ENCODE measurements at places on chromosomes 13 and 19. TPM values are rescaled to one million over a fixed set of nuclear protein-coding genes. Genes with fewer than 3 reads are reported as not detected.

DNA sequence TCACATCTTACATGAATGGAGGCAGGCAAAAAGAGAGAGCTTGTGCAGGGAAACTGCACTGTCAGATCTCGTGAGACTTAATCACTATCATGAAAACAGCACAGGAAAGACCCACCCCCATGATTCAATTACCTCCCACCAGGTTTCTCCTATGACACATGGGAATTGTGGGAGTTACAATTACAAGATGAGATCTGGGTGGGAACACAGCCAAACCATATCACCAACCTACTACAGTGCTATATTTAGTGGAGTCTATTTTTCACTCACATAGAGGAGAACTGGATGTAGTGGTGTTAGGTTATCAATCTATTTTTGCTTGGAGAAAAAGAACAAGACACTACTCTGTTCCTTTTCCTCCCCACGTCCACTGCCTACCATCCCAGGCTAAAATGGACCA, 276.6 kb downstream of the KCTD12 start:
- no peak for DNase-seq

- DNase-seq = no peak
Observed at GRCh38 chr19:39845584-39845932, 621 bp downstream of the FBL start.

- DNase-seq = no peak
Observed at GRCh38 chr19:807627-808422, 10.6 kb downstream of the PTBP1 start.

DNA sequence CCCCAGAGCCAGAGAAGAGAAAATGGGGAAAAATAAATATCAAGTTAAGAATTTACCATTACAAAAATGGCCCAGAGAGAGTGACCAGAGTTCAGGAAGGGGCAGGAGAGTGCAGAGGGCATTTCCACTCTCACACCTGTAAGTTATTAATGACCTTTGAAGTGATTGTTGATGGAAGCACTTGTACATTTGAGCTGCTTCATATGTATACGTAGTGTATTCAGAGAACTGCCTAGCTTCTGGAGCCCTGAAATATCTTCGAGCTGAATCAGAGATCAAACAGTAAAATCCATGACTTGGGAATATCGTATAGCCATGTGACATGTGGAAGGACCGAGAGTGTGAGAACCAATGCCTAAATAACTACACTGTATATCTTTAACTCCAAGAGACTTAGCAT, 49.2 kb upstream of the PCCA start:
- no peak for DNase-seq

DNA sequence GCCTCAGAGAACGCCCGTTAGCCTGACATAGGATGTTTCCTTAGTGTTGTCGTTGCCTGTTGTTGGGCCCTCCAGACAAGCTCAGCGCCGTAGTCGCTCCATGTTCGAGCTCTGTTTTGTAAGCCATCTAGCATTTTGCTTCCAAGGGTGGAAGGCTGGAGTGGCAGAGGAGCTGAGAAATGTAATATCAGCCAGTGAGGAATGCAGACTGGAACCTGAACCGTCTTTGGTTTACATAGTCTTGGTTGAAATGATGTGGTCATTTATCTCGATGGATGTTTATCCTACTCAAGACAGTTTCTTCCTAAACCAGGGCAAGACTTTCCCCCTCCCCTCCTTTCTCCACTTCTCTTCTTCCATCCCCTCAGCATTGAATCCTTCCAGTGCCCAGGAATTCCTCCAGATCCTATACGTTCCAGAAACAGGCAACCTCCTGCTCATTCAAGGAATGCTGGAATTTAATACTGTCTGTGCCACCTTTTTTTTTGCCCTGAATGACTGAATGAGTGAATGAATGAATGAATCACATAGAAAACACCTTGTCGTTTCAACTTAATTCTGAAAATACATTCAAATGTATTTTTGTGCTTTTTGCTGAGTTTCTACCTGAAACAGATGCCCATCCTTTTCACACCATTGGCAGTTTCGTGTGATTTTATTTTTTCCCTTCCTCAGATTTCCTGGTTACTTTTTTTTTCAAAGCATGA, 109.5 kb upstream of the MBNL2 start:
- DNase-seq = no peak

DNA sequence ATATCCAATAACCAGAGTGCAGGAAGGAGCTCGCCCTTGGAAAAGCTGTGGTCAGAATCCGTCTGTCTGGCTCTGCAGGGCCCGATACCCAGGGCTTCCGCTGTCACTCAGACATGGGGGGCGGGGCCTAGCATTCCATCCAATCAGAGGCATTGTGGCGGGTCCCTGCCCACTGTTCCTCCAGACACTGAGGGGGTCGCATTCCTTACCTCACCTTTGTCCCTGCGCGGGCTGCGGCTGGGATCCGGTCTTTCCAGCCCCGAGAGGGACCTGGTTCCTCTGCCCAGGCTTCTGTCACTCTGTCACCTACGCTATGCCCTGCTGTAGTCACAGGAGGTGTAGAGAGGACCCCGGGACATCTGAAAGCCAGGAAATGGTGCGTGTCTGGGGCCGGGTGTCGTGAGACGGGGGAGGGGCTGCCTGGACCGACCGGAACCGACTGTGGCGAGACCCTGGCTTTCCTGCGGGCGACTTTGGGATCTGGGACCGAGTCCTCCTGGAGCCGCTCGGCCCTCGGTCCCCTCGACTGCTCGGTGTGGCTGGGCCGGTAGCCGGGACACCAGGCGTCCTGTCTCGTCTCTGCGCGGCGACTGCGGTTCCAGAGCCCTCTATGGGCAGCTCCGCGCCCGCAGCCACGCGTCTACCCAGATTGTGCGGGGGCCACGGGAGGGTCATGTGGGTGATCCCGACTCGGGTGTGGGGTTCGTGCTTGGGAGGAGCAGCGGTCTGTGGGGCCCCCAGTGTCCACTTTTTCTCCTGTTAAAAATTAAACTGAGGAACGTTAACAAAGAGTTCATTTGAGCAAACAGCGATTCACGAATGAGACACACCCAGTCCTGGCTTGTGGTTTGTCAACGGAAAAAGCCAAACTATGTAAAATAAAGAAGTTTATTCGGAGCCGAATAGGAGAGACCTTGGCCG, at the start of gene ZNF69:
Gene ZNF69, plus strand, starts transcription at position 172 of the 921 bp plus-strand sequence. Its CDS starts 142 bp downstream, at position 314.
- peak; percentile 93 for DNase-seq

The TMC4 gene
- total RNA-seq = 3.2 TPM

The NUDT15 gene
- 9.9 TPM for total RNA-seq

GRCh38 chr19:50994129-50994528, 7.3 kb downstream of the KLK8 start:
- DNase-seq = no peak

DNA sequence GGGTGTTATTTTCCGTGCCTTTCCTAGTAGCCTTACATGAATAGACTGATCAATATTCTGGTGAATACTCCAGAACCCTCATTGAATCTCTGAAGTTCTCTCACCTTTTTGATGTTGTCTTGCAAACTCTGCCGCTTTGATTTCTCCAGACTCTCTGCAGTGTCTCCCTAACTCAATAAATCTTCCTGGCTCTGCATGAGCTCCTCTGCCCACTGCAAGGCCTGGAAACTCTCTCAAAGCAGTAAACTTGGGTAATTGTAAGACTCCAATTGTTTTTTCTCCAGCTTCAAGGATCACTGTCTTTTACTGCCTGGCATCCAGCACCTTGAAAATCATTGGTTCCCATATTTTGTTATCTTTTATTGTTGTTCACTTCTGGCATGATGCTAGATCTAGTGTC, 198.4 kb downstream of the GPC5 start:
- DNase-seq = no peak

DNA sequence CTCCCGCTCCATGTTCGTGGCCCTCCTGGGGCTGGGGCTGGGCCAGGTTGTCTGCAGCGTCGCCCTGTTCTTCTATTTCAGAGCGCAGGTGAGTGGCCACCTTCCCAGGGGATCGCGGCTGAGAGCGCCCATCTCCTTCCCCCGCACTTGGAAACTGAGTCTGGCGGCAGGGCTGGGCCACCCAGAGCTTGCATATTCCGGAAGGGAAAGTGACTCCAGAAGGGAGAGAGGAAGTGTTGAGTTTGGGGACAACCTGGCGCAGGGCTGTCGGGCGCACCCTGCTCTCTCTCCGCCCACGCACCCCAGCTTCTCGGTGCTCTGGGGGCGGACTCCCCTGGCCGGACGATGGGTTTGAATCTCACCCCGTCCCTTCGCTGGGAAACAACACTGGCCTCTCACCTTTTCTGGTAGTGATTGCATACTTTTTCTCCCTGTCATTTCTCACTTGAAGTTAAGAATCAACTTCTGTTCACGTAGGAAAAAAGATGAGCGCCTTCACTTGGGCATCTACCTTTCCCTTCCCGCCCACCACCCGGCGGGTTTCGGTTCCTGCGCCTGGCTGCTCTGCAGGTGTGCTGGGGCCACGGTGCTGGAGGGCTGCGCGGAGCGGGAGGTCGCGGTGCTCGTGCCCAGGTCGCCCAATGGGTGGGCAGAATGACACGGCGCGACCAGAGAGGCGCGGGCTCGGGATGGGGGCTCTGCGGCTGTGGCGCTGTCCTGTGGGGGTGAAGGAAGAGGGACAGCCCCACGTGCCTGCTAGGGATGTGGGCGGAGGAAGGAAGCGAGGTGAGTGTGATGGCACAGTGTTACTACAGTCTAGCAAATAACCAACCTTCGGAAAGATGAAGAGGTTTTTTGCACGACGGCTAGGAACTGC, 721 bp downstream of the TNFSF11 start:
- peak; percentile 79 for DNase-seq

DNA sequence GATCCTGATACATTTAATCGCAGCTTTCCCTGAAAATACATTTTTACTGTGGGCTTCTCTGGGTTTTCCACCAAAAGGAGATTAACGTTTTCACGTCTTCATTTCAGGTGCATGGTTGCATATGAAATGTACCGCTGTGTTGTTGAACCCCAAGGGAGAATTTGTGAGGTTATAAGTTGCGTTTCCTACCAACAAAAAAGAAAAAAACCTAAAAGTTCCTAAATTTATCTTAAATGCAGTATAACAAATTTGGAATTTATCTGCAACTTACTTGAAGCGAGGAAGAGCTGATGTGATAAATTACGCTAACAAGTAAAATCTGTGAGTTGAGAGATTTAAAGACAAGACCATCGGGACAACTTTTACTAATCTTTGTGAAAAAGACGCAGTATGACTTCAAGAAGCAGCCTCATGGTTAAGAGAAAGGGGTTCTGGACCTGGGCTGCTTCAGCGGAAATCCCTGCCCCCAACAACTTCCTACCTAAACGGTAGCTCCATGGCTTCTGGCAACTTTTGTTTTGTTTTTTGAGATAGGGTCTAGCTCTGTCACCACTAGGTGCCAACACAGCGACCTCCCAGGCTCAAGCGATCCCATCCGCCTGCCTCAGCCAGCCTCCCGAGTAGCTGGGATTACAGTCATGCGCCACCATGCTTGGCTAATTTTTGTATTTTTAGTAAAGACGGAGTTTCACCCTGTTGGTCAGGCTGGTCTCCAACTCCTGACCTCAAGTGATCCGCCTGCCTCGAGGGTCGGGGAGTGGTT, 958 bp upstream of the OBI1 start:
- no peak for DNase-seq

DNA sequence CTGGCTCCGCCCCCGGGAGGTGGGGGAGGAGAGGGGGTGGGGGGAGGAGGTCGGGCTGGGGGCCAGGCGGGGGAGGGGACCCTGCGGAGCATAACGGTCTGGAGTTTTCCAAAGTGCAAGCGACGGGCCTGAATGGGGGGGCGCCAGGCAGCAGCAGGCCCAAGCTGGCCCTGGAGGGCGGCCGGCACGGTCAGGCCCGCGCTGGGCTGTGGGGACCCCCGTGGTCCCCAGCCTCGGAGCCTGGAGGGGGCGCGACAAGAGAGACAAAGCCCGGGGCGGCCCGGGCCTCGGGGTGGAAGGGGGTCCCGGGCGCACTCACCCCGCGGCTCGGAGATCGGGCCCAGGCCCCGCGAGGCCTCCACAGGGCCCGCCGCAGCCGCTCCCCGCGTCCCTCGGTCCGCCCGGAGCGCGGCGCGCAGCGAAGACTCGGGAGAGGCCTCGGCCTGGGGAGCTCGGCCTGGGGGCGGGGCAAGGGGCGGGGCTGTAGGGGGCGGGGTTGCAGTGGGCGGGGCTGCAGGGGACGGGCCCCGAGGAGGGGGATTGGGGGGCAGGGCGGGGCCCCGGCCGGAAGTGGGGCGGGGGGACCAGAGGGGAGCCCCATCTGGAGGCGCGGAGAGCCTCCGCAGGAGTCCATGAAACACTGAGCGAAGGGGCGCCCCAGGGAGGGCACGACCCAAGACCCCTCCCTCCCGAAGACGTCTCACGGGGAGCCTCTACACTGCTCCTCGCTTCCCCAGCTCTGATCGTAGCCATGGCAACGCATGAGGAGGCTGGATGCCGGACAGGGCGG, 47.6 kb downstream of the PTPRS start:
- peak; percentile 77 for DNase-seq

The TMEM221 gene
- total RNA-seq = 0.28 TPM

DNA sequence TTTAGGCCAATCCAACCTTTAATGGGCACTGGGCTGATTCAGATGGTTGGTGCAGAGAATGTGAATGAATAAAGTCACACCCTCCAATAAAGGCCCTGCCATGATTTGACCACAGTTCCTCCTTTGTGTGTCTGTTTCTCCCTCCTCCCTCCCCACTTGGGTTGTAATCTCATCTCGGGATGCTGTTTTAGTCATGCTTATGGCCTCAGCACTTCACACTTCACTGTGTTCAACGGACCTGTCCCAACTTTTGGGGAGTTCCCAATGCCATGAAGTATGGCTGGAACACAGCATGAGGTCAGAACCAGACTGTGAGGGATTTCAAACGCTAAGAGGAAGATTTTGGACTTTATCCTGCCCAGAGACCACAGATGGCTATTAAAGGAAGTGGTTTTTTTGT, 5.6 kb upstream of the RAB8A start:
- no peak for DNase-seq

DNA sequence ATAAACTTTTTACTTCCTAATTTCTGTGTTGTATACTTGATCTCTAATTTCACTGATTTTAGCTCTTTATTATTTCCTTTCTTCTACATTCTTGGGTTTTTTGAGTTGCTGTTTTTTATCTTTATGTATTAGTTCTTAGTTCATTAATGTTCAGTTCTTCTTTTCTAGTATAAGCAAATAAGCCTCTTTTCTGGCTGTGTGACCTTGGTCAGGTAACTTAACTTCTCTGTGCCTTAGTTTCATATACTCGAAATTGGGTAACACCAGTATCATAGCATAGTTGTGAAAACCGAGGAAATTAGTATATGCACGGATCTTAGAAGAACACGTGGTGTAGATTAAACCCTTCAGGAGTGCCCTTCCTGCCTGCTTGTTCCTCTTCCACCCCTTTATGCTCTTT, 130.2 kb upstream of the C1QTNF9B start:
- DNase-seq = no peak

The SIAH3 gene
- 0.02 TPM for total RNA-seq

The TMIGD2 gene
- total RNA-seq = not detected

DNA sequence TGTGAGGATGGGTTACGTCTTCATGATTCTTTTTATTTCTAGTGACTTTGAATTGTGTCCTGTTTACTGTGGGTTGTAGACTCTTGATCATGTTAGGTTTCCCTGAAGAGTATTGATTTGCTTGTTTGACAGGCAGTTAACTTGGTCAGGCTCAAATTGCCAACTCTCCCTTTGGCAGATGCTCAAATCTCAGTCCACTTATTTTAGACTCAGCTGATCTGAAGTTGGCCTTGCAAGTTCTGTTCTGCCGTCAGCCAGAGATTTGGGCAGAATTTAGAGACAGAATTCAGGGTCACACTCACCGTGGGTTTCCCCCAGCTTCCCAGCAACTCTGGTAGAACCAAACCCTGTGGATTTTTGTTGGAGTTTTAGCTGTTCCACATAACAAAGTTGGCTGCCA, 71.6 kb upstream of the TEX29 start:
- no peak for DNase-seq

The APOC1 gene
- 2.2 TPM for total RNA-seq
